ENCODE measurements at places on chromosomes 7 and 10.

DNA sequence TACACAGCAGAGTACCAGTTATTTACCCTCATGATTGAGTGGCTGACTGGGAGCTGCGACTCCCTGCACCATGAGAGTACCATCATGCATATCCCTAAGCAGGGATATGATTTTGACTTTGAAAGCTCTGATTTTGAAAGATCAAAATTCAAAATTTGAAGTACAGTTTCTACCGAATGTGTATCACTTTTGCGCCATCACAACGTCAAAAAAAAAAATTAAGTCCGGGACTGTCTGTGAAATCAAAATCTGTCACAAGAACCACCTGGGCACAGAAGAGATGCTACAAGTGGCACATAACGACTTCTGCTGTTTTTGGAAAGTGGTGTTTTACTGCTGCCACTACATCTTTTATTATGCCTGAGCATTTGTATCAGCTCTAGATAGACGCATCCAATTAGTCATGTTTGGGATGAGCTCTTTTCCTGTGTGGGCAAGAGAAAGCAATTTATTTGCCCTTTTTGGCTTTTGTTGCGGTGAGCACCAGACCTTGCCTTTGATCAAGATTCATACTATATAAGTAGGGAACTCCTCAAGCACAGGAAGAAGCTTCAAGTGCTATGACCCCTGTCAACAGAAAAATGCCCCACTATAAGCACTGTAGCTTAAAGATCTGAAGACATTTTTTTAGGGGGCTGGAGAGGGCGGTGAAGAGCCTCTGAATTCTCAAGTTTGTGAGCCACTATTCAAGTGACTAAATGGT is 10.7 kb downstream of the MTPN start:
- no peak for DNase-seq

DNA sequence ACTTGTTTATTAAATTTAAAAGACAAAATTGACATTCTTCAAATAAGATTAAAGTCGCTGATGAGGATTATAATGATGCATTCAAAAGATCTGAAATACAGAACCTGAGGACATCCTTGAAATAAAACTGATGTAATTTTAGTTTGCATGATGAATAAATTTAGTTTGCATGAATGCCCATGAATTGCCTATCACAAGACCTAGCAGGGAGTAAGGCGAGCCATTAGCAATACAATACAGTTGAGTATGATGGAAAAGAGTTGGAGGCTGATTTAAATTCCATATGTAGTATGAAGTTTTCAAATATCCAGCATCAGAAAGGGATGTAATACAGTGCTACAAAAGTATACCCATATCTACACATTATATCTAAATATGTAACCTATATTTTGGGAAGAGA is 321.3 kb downstream of the CACNA2D1 start:
- DNase-seq: no peak

DNA sequence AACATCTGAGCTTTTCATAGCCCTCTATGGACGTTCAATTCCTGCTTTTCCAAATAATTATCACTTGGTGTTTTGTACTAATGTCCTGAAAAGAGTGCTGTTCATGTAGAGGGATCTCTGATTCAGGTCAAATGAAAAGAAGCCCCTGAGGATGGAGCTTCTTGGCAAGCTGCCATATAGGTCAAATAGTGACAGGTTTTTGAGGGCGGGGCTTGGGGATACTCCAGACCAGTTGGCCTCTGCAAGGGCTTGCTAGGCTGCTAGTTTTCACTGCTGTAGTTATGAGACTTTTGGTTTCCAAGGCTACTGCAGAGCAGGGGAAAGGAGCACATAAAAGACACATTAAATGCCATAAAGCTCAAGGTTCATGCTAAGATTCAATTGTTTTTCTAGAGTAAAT is 257.2 kb upstream of the CACNA2D1 start:
- DNase-seq: no peak

DNA sequence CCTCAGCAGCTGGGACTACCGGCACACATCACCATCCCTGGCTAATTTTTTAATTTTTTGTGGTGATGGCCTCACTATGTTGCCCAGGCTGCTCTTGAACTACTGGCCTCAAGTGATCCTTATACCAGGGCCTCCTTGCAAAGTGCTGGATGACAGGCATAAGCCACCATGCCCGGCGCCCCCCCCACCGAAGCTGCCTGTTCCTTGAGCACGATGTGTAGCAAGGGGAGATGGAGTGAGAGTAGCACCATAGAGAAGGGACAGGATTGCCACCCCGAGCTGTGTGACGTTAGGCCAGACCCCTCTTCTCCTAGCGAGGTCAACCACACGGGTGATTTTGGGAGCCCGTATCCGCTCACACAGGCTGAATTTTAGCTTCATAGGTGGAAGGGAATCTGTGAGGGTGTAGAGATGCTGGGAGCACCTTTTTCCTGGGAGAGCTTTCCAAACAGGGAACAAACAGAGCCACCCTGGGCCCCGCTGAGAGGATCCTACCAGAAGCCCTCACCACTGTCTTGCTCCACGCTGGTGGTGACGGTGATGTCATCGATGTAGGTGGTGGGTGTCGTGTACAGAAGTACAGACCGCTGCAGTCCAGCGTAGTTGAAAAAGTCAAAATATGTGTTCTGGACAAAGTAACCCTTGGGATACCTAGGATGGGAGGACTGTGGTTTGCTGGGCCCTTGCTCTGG is 3.0 kb downstream of the GUSB start:
- no peak for DNase-seq

- DNase-seq: no peak
Measured at GRCh38 chr7:44056681-44057080, 8.7 kb downstream of the PGAM2 start.

GRCh38 chr7:28126410-28127041 is 54.1 kb downstream of the JAZF1 start:
- no peak for DNase-seq

- DNase-seq: no peak
Measured at GRCh38 chr7:111132833-111133232, 41.9 kb downstream of the LRRN3 start.

GRCh38 chr7:17185690-17186070 is 112.8 kb upstream of the AHR start:
- peak; percentile 7 for DNase-seq

- peak; percentile 59 for DNase-seq
Measured at GRCh38 chr10:14779001-14779651, 4.4 kb upstream of the FAM107B start.

- DNase-seq: no peak
Measured at GRCh38 chr10:62661143-62661542, 143.4 kb upstream of the ADO start.

DNA sequence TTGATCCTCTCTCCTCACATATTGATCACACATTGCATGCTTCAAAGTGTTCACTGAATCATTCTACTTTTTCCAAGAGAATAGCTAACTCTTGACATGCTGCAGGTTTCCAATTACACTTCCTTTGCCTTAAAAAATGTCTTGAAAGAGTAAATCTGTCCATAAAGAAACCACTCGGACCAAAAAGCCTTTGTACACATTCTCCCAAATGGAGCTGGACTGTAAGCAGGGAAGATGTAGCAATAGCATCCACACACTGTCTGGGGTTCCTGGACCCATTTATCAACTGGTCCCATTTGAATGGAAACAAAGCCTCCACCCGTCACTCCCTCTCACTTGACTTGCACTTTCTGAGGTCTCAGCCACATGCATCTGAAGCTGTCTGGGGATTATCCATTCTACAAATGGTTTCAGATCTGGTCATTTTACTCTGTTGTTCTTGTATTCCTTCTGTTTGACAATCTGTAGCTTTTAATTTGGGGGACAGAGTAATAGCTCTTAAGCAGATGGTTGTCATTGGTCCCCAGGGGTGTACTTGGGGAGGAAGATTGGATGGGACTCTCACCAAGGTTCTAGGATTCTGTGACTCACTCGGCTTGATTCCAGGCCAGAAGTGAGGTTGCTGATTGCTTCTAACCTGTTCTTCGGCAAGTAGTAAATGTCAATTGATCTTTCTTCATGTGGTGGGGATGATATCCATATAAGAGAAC is 203.5 kb downstream of the HIBADH start:
- no peak for DNase-seq

- no peak for DNase-seq
Measured at GRCh38 chr7:13827716-13828115, 161.8 kb downstream of the ETV1 start.

- peak; percentile 18 for DNase-seq
Measured at GRCh38 chr7:18927134-18927533, 190.3 kb downstream of the TWIST1 start.

- no peak for DNase-seq
Measured at GRCh38 chr10:4654496-4654895, 171.5 kb upstream of the AKR1E2 start.

- no peak for DNase-seq
Measured at GRCh38 chr10:131214521-131215244, 96.8 kb downstream of the TCERG1L start.

DNA sequence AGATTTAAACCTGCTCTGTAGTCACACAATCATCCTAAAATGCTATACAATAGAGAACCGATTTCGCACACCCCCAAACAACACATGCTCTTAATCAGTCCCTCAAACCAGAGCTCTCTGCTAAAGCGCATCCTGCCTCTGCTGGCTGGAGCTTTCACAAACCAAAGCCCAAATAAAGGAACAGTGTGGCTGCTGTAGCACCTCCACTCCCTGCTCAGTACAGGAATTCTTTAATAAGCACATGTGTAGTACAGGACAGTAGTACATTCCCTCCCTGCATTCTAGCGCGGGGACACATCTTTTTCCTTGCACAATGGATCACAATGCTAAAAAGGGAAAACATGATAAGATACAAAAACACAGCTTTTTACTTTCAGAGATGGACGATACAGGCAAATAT is 684.6 kb downstream of the MAGI2 start:
- no peak for DNase-seq

GRCh38 chr7:158281441-158281840 is 306.2 kb downstream of the PTPRN2 start:
- no peak for DNase-seq

GRCh38 chr10:86815035-86815617 is 58.7 kb downstream of the BMPR1A start:
- DNase-seq: no peak

DNA sequence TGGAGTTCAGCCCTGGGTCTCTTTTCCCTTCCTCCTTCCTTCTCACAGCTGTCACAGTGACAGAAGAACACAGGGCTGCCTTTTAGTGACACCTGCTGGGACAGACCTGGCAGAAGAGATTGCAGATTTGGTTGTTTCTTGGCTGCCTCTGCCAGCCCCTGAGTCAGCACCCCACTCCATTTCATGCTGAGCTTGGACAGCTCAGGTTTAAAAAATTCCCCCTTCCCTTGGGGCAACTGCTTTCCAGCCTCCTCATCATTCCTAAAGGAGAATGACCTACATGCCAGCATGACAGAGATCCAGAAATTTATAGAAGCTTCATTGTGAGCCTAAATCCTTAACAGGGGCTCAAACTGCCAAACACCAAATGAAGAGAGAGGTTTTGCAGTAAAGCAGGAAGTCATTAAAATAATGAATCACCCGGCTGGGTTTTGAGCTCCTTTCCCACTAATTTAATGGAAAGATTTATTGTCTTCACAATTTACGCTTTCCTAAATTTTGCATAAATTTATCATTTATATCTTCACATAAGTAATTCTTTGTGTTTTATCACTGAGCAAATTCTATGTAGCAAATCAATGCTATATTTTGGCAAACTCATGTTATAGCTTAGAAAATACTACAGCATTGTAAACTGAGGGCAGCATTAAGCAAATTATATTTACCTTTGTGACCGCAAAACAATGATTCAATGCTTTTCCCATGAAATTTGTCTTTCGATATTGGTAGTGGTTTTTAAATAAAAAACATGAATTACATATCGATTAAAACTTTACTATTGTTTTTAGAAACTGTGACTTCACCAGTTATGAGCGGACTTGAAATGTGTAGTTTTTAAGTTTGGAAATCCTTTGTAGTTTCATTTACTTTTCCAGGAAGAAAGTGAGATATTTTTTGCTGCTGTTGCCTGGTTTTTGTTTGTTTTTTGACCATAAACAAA is 399.5 kb upstream of the ANKRD30A start:
- peak; percentile 45 for DNase-seq

- DNase-seq: no peak
Measured at GRCh38 chr10:71307469-71308085, 11.5 kb upstream of the SLC29A3 start.

GRCh38 chr10:45534572-45534971 is 138.0 kb downstream of the ZFAND4 start:
- DNase-seq: no peak

GRCh38 chr10:11936389-11937152 is 106.0 kb downstream of the UPF2 start:
- DNase-seq: no peak

DNA sequence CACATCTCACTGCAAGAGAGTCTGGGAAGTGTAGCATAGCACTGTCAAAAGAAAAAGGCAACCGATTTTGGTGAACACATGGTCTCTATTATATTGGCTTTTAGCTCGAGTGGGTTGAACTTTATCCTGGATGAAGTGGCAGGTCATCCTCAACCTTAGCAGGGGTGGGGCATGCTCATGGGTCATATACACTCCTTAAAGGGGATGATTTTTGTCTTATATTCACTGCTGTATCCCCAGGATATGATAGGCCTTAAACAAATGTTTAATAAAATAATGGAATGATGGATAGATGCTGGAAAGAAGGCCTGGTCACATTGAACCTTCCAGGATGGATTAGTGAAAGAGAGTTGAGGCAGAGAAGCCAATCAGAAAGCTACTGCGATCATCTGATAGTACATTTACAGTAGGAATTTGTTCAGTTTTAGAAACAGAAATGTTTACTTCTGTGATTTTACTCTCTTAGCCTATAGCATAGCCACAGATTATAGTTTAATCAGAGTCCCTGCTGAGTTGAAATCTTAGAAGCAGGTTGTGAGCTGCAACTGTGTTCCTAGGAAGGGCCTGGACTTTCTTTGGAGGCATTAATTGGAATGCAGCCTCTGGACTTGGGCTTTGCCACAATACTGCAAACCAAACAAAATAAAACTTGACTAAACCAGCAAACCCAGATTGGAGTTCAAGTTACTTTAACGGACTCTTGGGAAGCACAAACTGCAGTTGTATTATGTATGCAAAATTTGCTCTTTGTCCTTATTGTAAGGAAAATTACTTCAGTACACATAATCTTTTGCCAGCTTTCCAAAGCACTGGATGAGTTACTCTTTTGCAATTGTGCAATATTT is 138.3 kb downstream of the BMPER start:
- no peak for DNase-seq

GRCh38 chr7:77184990-77185389 is 14.6 kb downstream of the FGL2 start:
- DNase-seq: no peak

DNA sequence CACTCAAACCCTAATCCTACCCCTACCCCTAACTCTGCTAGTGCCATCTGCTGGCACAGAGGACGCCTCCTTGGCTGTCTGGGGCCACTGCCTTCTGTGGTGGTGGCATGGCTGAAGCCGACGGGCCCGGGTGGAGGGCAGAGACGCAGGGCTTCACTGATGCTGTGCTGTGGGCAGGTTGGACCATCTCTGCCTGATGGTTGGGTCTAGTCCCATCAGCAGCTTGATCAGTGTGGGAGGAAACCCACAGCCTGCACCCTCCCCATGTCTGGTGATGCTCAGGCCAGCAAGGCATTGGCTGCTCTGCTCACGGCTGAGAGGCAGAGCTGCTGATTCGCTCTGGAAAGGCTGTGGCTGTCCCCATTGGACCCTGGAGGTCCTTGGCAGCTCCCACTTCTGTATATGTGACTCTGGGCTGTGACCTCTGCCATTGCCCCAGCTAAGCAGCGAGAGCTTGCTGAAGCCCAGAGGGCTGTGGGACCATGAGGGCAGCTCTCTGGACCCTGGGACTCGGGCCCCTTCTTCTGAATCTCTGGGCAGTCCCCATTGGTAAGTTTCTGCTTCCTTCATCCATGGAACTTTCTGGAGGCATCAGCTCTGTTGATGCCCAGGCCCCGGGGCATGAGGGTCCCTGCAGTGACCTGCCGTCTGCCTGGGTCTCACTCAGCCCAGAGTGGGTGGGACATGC is at the start of gene SCART1:
Gene SCART1, plus strand, starts transcription at position 430 of the 688 bp plus-strand sequence. Its CDS starts 53 bp downstream, at position 483.
- DNase-seq: no peak
